Hematopoietic multipotent progenitor cell (in vitro differentiated cells): ENCODE measurements at places on chromosomes 11 and 22.

- DNase-seq, result no peak
Observed at GRCh38 chr11:15097411-15097810, 17.3 kb upstream of the INSC start.

- no peak for DNase-seq
Observed at GRCh38 chr11:45000918-45001317, 50.2 kb upstream of the TP53I11 start.

DNA sequence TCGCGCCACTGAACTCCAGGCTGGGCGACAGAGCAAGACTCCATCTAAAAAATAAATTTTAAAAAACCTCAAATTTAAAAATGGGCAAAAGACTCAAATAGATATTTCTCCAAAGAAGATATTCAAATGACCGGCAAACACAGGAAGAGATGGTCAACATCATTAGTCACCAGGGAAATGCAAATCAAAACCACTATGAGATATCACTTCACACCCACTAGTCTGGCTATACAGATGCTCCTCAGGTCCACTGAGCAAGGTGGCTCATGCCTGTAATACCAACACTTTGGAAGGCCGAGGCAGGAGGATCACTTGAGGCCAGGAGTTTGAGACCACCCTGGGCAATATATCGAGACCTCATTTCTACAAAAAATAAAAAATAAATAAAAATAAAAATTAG is 43.3 kb upstream of the SLC35C1 start:
- DNase-seq, result no peak

DNA sequence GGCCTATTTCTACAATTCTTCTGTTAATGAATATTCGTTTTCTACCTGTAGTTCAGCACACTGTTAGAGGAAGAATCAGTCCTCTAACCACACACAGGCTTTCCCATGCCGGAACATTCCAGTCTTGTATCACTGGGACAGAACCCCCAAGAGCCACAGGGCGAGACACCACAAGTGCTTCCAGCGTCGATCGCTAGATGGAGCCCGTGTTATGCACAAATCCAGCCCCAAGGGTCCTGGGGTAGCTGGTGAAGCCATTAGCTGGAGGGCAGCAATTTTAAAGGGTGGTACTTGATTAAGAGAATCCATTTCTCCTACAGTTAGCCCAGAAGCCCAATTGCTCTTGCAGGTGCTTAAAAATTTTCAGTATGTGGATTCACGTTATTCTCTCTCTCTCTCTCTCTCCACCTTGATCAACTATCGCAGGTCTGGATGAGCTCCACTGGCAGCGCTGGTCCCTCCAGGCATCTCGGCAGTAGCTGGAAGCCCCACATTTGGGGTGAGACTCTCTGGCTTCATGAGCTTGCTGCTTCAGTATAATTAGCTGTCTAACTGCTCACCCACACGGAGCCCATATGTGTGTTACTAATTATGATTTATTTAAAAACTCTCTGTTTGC is 148.2 kb upstream of the SNX19 start:
- DNase-seq, result peak; percentile 64

GRCh38 chr11:121152764-121153163 is 51.7 kb downstream of the TECTA start:
- no peak for DNase-seq

DNA sequence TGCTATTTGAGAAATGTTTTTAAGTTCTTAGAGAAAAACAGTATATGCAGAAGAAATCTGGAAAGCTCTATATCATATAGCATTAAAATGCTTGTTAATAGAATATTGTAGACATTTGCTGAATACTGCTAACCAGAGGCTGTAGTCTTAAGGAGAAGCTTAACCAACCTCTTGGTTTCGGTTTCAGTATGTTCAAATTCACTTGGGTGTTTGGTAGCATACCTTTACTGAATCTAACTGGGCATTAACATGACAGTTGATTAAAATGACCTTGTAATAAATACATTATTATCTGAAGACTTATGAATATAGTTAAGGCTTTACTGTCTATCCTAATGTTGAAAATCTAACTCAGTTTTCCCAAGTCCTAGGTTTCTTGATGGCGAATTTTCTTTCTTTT is 5.4 kb downstream of the PCF11 start:
- peak; percentile 48 for DNase-seq

GRCh38 chr22:49014227-49015201 is 813.2 kb downstream of the BRD1 start:
- no peak for DNase-seq

DNA sequence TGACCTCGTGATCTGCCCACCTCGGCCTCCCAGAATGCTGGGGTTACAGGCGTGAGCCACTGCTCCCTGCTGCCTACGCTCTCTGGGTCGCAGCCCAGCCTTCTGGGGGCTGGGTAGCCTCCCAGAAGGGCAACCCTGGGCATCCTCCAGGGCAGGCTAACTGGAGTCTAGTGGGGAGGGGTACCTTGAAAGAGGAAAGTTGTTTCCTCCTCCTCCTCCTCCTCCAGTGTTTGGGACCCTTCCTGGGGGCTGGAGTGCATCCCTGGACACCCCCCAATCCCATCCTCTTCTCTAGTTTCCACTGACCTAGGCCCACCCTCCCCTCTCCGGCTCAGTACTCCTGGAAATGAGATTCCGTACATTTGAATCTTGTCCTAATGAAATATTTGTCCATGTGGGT is 1.3 kb downstream of the PNPLA3 start:
- no peak for DNase-seq

DNA sequence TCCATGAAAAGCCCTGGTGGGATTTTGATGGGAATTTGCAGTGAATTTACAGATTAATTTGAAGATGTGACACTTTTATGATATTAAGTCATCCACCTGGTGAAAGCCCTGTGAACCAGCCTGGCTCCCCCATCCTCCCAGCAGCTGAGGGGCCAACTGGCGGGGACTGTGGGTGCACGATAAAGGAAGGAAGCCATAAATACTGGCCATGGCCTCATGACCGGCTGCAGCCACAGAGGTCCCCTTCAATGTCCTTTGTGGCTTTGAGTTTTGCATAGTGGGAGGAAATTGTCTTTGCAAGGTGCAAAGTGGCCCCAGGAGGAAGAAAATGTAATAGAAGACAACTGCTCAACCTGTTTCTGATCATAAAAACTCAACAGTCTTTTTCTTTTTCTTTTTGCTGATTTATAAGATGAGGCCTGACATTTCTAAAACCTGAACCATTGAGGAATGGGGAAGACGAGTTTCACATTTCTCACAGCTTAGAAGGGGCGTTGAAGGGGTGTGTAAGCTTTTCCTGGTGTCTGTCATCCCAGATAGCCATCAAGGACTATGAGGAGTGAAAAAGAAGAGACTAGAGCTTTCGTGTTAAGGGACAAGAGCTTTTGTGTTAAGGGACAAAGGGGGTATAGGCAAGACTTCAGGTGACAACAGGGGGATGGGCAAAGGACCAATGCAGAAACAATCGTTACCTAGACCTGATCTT is 6.3 kb upstream of the NDUFV1 start:
- DNase-seq, result no peak

- peak; percentile 9 for DNase-seq
Observed at GRCh38 chr11:113977701-113978100, 2.8 kb downstream of the HTR3A start.

DNA sequence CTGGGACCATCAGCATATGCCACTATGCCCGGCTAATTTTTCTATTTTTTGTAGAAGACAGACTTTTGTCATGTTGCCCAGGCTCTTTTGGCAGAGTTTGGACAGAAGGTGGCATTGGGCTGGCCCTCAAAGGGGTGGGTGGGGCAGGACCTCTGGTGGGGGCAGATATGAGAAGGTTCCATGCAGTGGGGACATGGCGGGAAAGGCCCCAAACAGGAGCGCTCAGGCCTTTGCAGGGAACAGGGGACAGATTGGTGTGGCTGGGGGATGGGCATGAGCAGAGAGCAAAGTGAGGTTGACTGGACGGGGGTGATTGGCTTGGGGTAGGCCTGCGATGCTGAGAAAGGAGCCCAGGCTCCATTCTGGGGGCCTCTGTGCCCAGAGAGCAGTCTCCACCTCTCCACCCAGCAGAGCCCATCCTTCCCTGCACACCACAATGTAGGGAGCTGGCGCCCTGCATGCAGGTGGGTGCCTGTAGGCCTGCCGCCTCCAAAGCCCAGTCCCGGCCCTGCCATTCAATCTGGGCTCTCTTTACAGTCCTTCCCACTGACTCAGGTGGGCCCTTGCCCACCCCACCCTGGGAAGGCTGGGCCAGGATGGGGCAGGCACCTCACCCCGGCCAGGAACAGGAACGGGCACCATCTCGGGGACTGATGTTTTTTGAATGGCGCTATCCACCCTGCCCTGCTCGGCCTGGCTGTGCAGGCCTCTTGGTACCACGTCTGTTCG is 98.7 kb downstream of the MORC2 start:
- DNase-seq, result no peak

DNA sequence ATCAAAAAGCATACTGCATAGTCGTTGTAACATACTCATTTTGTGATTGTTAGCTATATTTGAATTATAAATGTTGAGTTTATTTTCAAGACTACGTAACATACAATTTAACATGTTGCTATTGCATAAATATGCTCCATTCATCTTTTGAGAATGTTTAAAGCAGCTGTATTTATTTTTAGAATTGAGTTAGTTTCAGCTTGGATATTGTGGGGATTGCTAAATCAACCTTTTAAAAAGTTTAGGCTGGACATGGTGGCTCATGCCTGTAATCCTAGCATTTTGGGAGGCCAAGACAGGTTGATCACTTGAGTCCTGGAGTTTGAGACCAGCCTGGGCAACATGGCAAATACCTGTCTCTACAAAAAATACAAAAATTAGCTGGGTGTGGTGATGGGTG is 288.1 kb downstream of the DYNC2H1 start:
- DNase-seq, result no peak

DNA sequence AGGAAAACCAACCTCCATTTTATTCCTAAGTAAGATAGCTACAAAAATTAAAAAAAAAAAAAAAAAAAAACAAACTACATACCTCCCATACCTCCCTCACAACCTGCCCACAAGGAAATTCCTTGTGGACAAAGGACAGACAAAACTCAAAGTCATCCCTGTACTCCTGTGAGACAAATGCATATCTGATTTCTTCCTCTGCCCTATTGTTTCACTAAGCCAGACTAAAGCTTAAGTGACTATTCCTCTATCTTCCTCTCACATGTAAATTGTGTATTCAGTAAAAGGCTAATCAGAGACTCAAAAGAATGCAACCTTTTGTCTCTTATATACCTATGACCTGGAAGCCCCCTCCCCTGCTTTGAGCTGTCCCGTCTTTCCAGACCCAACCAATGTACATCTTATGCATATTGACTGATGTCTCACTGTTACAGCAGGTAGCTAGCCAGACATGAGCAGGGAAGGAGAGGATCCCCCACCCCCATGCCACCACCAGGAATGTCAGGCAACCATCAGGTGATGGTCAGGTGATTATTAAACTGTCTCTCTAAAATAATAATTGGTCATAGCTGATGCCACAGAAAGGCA is 289.4 kb downstream of the SBF2 start:
- no peak for DNase-seq

DNA sequence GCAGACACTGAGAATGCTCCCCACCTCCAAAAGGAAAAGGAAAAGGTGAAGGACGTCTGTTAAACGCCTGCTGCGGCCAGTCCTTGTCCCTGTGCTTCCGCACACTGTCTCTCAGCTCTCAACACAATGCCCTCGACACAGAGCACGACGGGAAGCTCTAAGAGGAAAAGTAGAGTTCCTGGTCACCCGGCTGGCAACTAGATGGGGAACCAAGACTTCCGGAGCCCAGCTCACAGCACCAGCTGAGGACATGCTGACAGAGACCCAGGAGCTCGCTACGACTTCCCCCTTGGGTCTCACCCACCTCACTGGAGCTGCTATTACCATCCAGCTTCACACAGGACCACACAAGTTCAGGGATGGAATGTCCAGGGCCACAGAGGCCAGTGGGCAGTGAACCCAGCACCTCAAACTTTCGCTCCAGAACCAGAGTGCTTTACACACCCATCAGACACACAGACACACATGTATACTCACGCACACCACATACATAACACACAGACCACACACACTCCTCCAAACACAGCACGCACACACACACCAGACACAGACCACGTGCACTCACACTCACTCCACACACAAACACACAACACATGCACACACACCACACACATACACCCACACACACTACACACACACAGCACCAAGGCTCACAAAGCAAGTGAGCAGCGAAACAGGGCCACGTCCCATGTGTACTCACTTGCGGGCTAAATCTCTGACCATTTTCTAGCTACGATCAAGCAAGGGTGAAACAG is 9.6 kb downstream of the SULT4A1 start:
- no peak for DNase-seq

GRCh38 chr11:27653990-27654758 is 46.1 kb downstream of the BDNF start:
- DNase-seq, result no peak

DNA sequence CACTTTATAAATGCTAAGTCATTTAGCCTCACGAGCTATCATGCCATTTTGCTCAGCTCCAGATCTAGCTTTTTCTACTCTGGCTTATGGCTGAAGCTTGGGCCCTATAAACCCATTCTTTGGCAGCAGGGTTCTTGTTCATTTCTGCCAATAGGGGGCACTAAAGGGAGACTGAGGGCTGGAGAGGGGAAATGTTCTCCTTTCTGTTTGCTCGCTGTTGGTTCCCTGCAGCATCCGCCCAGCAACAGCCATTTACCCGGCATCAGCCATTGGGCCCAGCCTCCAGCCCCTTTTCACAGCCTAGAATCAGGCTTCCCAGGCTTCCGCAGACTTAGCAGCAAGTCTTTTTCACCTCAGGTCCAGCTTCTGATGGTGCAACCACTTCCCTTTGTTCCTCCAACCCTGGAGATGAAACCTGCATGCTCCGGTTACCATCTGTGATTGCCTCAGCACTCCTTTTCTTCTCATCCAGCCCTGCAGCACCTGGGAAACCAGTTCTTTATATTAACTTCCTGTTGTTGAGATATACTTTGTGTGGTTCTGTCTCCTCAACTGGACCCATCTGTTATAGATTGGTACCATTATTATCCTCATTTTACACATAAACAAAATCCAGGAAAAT is 4.2 kb upstream of the ME3 start:
- no peak for DNase-seq

GRCh38 chr22:47782328-47783075 is 1020.1 kb downstream of the TBC1D22A start:
- DNase-seq, result no peak

- DNase-seq, result no peak
Observed at GRCh38 chr11:28684011-28684586, 575.9 kb downstream of the METTL15 start.

DNA sequence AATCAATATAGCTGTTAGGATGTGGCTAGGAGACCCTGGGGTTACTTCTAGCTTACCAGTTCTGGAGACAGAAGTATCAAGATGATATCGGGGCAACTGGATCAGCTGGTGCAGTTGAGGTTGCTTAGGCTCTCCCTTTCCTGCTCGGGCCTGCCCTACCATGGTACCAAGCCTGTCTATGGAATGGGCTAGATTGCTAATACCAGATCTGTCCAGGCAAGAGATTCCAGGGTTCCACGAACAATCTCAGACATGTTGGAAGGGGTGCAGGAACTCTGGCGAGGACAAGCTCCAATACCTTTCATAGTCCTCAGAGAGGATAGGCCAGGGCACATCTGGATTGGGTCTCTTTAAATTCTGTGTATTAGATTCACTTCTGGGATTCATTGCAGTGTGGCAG is 53.8 kb downstream of the ADM start:
- DNase-seq, result no peak
